ENCODE measurements at places on chromosomes 6 and 20.

- DNase-seq = no peak
These were observed 397.1 kb downstream of the ARHGAP18 start for GRCh38 chr6:129312880-129313279.

DNA sequence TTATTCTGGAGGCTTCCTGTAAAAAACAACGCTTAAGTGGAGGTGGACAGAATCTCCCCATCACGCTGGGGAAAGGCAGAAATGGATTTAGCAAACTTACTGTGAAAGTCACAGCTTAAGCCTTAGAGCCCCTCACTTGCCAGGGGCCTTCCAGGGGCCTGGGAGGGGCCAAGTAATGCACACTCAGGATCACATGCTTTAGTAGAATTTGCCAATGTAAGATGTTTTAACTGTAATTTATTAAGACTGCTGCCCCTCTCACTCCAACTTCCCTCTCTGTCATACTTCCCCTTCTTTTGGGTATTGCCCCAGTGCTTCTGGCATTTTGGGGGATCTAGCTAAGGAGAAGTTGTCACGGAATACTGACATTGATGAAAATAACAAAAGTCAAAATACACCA, 12.6 kb upstream of the ADA start:
- DNase-seq = no peak

GRCh38 chr6:43043310-43043709, 10.3 kb downstream of the CUL7 start:
- DNase-seq = no peak

DNA sequence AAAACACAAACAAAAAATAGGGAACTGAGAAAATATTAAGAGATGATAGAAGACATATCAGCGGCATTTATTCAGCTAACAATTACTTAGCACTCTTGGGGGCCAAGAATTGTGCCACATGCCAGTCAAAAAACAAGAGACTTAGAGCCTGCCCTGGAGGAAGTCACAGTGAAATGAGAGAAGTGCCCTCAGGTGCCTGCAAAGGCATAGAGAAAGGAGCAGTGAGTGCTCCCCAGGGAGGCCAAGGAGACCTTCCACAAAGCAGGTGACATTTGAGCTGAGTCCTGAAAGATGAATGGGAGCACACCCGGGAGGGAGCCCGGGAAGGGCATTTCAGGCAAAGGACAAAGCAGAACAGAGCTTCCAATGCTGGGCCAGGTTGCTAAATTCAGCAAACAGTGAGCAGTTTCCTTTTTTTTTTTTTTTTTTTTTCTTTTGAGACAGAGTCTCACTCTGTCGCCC, 184.7 kb upstream of the JARID2 start:
- no peak for DNase-seq

DNA sequence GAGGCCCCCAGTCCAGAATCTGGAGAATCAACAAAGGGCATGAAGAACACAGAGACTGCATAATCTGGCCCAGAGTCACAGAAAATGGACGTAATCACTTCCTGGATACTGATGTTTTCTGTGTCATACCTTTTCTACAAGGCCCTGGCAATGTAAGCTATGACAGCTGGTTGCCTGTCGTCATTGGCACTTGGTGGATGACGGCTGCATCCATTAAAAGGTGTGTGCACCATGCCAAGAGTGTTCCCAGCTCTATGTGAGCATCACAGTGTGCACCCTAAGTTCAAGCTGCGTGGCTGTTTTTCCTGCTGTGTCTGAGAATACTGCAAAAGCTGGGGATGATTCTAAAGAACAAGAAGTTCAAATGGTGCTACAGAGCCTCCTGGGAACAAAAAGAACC, 275.2 kb upstream of the CNR1 start:
- DNase-seq = no peak

DNA sequence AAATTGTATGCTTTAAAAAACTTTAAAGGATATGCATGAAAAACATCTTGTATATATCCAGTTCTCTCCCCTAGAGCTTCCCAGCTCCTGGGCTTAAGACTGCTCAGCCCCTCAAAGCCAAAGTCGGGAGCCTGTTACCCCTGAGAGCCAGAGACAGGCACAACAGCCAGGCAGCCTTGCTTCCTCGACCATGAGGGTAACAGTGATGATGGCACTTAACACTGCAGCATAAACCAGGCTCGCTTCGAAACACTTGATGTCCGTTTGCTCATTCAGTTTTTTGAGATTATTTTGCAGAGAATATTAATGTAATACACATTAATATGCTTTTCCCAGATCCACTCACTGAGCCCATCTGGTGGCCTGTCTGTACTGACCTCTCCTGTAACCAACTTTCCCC, 47.2 kb downstream of the RPP40 start:
- DNase-seq = no peak
